GM18507 (cell line): ENCODE measurements at places on chromosomes 3 and 15.

DNA sequence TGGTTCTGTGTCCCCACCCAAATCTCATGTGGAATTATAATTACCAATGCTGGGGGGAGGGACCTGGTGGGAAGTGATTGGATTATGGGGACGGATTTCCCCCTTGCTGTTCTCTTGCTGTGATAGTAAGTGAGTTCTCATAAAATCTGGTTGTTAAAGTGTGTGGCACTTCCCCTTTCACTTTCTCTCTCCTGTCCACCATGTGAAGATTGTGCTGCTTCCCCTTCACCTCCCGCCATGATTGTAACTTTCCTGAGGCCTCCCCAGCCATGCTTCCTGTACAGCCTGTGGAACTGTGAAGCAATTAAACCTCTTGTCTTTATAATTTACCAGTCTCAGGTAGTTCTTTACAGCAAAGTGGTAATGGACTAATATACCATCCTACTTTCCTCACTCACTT is 289.6 kb downstream of the EFHB start:
- DNase-seq = no peak

GRCh38 chr3:40109641-40110490 is 199.6 kb upstream of the EIF1B start:
- no peak for DNase-seq

- no peak for DNase-seq
Observed at GRCh38 chr15:50828610-50829206, 63.2 kb upstream of the SPPL2A start.

GRCh38 chr3:14490831-14491230 is 49.3 kb downstream of the GRIP2 start:
- no peak for DNase-seq

GRCh38 chr15:47674586-47675232 is 42.6 kb upstream of the SEMA6D start:
- DNase-seq = no peak
